ENCODE measurements at places on chromosomes 4 and X. TPM values are rescaled to one million over a fixed set of nuclear protein-coding genes. Genes with fewer than 3 reads are reported as not detected.

MAGEA2 gene
- not detected for total RNA-seq

PAK3 gene
- total RNA-seq: 0.10 TPM

PARM1 gene
- 1.0 TPM for total RNA-seq

ARHGEF6 gene
- 63.8 TPM for total RNA-seq

GAGE12J gene
- total RNA-seq: not detected

AFP gene
- not detected for total RNA-seq

SPARCL1 gene
- total RNA-seq: not detected

NEUROG2 gene
- total RNA-seq: not detected

GUCY2F gene
- total RNA-seq: not detected

NEIL3 gene
- total RNA-seq: 6.3 TPM

TGIF2LX gene
- not detected for total RNA-seq
